LNCaP clone FGC (cell line): ENCODE measurements at places on chromosomes 11 and 22.
A peak's percentile ranks its signal among the peaks of the same experiment; 100 is the strongest.

GRCh38 chr11:130633466-130633865, 185.0 kb downstream of the ADAMTS15 start:
- DNase-seq = no peak

DNA sequence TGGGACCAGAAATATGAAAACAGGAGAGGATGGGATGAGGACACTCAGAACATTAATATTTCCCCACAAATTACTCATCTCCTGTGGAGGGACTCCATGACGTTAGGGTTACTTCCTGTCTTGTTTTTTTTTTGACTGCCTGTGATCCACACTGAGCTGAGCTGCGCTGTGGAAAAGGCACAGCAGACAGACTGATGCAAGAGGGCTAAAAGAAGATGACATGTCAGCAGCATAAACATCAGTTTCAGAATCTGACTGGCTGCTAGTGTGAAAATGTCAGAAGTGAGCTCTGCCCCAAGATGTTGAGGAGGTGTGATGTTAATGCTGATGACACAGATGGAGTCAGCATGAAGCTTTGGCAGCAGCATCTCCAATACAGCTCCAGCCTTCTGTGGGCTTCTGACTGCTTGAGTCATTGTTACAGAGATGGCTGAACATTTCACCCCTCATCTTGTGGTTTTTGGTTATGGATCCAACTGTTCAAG, 286.8 kb downstream of the BLID start:
- no peak for DNase-seq

DNA sequence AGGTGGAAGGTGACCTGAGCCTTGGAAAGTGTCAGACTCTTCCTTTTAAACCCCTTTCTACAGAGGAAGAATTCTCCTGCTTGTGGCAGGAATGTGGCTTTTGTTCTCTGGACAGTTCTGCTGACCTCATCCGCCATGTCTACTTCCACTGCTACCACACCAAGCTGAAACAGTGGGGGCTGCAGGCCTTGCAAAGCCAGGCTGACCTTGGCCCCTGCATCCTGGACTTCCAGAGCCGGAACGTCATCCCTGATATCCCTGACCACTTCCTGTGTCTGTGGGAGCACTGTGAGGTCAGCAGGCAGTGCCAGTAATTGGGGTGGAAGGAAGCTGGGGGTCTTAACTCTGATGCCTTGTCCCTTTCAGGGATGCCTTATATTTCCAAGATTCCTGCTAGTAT, 9.3 kb downstream of the HINFP start:
- DNase-seq = no peak

DNA sequence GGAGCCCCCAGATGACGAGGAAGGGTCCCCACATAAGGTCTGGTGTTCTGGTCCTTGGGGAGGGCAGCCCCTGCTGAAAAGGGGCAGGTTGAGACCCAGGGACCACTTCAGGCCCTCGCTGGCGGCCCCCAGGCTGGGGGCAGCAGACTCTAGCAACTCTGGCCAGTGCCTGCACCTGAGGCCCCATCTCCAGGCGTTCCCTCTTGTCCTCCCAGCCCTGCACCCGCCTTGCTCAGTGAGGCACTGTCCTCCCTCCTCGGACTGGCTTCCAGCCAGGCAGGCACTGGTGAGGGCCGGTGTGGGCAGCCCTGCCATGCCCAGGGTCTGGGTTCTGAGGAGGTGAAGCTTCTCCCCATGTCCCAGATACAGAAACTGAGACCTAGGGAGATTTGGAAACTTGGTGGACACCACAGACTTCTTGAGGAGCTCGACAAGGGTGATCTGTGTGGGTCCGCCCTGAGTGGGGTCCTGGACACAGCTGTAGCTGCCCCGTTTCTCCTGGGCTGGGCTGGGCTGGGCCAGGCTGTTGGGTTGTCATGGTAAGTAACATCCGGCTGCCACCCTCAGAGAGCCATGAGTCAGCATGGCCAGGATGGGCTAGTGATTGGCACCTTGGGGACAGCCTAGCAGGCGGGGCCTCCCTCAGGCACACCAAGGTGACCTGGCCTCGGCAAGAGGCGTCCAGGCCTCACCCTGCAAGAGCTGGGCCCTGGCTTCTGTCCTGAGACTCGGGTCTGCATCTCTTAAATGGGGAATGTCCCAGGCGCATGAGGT, 11.1 kb upstream of the PHLDA2 start:
- DNase-seq = no peak

DNA sequence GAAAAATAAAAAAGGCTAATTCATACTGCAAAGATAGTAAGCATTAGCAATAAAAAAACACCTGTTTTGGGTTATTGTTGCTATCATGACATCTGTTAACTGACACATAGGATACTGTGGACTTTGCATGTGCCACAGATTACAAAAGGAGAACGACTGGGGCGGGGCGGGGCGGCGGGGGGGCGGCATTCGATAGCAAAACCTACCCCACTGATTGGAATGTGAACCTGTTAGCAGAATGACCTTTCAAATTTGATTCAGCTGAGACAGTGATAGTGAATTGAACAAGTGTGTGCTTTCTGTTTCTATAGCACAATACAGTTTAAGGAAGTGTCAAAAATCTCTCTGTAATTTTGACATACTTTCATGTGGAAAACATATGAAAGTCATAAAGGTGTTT, 14.9 kb downstream of the MMP20 start:
- DNase-seq = no peak

- DNase-seq = no peak
These were observed 54.9 kb upstream of the PRR5 start for GRCh38 chr22:44647141-44647540.

DNA sequence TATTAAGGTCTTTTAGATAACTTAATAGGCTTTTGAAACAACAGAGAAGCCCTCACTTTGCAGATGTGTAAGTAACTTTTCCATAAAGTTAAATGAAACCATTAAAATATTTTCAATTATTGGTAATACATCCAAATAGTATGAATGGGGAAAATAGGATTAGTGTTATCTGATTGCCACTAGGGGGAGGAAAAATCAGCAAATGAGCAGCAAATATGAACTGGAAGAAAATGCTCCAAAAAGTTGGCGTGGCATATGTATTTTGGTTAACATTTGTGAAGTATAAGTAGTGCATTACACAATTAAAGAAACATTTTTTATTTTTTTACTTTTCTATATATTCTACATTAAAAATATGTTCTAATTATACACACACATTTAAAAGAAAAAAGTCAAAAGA, 259.8 kb upstream of the ANO5 start:
- no peak for DNase-seq

DNA sequence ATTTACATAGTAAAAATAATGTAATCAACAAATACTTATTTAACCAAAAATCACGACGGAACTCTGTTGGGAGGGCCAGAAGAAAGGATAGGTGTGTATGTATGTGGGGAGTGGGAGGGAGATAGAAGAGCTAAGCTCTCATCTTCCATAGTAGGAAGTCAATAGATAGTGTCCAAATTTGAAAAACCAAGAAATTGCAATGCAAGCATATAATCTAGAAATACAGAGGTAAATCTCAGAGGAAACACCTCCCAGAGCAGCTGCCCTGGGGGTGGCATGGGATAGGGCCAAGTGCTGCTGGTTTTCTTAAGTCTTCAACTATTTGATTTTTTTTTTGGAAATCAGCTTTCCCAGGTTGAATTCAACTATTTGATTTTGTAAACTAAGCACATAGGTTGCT, 16.9 kb downstream of the C11orf86 start:
- DNase-seq = no peak

DNA sequence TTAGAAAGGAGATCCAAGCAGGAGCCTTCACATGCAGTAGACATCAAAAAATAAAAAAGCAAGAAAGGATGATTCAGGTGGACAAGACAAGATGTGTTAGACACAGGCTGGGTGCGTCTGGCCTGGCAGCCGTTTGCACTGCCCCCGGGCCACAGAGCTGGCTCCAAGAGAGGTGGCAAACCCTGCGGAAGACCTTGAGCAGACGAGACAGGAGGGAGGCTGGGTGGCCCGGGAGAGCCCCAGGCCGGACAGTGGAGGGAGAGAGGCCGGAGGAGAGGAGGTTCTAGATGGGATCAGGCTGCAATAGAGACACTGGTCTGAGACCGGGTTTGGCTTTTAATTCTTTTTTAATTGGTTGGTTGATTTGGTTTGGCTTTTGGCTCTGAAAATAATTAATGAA, 69.6 kb upstream of the TTLL12 start:
- no peak for DNase-seq

GRCh38 chr11:101848262-101848661, 66.5 kb upstream of the CEP126 start:
- DNase-seq = peak; percentile 7

DNA sequence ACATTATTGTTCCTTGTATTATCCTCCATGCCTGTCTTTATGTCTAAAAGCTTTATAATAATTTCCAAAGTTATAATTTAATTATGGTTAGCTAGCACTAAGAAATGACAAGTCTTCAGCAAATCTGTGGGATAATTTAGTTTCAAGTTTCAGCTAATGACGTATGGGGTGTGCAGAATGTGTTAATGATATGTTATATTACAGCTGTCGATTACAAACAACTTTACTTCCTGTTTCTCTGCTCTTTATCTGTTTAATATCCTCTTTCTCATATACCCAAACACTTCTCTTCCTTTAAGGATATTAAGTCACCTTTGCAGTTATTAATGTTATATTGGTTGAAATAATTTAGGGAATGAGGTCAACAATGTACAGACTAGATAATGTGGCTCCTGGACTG, 161.8 kb downstream of the CASP12 start:
- no peak for DNase-seq

DNA sequence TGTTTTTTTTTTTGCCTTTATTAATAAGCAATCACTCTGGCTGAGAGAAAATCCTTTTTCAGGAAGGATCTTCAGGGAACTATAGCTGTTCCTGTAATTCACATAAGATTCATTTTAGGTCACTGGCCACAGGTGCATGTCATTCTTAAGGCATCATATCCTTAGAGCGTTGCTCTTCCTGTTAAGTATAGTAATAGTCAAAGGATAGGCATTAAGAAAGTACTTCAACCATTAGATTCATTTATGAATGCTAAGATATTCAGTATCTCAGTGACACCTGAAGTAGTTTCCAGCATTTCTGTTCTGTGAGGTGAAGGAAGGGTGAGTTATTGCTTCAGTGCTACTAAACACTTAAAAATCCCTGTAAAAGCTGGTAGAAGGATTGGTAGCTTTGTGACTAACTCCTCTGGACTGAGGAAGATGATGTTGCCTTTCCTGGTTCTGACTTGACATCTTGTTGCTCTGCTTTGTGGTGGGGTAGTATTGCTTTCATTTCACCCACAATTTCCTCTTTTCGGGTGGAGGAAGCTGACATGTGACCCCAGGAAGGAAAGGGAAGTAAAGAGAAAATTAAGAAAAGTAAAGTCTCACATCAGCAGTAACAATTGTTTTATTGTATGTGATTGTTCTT, 34.7 kb downstream of the RNF169 start:
- no peak for DNase-seq

- no peak for DNase-seq
These were observed 155.0 kb downstream of the WT1 start for GRCh38 chr11:32280339-32280738.

DNA sequence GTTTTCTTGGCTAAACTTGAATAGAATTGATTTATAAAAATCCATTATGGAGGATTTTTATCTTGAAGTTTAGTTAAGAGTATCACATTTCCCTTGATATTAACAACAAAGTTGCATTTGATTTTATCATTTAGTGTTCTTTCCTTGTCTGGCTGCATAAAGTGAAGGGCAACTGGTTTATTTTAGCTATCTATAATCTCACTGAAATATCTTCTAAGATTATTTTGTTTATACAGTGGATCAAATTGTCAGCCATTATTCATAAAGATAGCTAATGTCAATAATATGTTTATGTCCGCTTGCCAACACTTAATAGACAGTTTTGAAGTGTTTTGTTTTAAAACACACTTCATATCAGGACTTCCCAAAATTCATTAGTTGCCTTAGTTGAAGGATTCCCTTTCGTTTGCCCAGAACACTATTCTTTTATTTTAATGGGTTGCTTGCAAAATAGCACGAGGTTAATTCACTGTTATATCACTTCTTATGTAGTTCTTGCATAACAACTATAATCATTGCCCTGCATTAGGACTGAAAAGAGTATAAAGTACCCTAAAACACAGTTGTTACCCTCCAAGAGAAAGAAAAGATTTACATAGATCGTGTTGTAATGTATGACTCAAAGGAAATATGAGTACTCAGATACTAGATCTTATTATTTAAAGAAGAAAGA, 73.0 kb downstream of the MSANTD4 start:
- no peak for DNase-seq

- no peak for DNase-seq
These were observed 10.9 kb upstream of the MPEG1 start for GRCh38 chr11:59223611-59224010.

- DNase-seq = no peak
These were observed 31.3 kb upstream of the OPCML start for GRCh38 chr11:133563505-133564025.

DNA sequence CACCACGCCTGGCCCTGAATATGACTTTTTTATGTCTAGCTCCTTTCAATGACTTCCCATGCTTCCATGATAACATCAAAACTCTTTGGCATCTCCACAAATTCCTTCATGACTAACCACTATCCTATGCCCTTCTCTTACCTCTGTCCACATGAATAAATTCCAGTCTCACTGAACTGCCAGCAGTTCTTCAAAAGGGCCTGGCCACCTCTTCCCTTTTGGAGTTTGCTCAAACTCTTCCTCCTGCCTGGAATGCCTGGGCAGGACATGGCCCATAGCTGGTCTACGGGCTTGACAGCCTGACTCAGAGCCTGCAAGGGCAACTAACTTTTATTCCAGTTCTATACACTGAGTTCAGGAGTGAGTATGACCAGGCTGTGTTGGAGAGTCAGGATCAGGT, 41.8 kb upstream of the ZBTB16 start:
- DNase-seq = no peak

DNA sequence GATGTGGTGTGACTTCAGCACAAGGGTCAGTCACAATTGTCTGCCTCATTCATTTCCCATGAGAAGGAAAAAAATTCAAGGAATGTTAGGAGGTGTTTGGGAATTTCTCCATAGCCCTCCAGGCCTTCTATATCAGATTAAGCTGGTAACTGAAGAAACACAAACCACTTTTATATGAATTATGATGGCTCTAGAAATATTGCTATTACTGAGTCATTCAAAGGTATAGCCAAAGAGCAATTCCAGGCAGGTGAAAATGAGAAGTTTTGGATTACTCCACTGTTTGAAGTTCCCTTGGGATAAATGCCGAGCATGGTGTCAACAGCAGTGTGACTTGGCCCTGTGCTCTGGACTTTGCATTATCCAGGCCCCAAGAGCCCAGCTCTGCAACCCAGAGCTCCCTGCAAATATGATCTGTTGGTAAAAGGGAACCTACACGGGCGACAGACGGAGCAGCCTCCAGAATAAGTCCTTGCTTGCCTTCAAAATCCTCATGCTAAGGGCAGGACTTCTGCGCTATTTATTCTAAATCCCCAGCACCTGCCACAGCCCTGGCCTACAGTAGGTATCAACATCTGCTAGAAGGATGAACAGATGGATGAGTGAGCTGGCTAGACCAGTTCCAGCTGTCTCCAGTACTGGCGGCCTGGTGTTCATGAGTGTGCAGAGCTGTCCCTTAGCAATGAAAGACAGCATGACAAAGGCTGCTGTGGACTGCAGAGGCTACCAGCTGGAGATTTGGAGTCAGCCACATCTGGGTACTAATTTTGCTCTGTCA, 67.5 kb upstream of the ZBED5 start:
- DNase-seq = no peak

GRCh38 chr11:72814286-72815109, at the start of gene ATG16L2:
Gene ATG16L2 (plus strand): TSS chr11:72814411. CDS start chr11:72814446, 35 bp downstream.
- peak; percentile 47 for DNase-seq
